ENCODE measurements at places on chromosomes 2 and 18.

DNA sequence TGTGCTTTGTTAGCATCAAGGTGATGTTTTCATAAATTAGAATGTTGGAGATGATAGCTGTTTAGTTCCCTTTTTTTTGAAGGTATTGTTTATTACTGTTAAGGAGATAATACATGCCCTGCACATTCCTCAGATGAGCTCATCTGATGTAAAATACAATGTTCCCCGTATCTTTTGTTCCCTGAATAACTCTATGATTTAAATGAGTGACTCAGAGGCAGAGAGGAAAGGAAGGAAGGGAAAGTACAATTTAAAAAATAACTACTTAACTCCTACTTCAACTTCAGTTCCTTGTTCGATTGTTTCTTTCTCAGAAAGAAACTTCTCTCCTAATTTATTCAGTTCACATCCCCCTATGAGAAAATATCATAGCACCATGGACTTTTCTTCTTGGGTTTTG lies 208.7 kb downstream of the KCNE4 start:
- DNase-seq: no peak

GRCh38 chr2:157441072-157441454 lies 2.8 kb downstream of the CYTIP start:
- DNase-seq: no peak

DNA sequence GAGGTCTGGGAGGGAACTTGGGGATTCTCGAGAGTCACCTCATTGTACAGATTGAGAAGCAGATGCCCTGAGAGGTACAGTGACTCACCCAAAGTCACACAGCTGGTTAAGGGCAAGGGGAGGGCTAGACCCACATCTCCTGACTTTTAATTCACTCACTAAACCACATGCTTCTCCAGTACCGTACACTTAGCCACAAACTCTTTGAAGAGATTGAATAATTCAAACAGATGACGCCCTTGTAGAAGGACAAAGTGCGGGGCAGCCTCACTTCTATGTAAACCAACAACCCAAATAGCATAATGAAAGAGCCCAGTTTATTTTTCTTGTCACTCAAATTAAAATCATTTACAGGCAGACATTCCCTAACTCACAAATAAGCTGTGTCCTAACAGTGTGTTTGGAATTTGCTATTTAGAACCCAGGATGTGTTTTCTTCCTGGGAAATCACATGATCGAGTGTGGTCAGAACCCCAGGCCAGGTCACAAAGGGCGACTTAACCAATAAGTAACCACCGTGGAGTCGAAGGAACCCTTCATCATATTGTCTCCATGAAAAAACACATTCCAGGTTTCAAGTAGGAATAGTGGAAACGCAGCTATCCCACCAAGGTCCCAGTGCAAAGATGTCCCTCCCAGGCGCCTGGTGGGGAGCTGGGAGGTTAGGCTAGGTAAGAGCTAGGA lies 35.8 kb upstream of the PTPN4 start:
- no peak for DNase-seq

DNA sequence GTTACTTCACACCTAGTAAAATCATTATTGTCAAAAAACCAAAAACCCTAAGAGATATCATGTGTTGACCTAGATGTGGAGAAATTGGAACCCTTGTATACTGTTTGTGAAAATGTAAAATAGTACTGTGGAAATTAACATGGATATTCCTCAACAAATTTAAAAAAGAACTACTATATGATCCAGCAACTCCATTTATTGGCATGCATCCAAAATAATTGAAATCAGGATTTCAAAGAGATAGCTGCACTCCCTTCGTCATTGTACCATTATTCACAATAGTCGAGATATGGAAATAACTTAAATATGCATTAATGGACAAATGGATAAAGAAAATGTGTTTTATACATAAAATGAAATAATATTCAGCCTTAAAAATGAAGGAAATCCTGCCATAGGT lies 105.3 kb upstream of the ZC3H15 start:
- DNase-seq: no peak

DNA sequence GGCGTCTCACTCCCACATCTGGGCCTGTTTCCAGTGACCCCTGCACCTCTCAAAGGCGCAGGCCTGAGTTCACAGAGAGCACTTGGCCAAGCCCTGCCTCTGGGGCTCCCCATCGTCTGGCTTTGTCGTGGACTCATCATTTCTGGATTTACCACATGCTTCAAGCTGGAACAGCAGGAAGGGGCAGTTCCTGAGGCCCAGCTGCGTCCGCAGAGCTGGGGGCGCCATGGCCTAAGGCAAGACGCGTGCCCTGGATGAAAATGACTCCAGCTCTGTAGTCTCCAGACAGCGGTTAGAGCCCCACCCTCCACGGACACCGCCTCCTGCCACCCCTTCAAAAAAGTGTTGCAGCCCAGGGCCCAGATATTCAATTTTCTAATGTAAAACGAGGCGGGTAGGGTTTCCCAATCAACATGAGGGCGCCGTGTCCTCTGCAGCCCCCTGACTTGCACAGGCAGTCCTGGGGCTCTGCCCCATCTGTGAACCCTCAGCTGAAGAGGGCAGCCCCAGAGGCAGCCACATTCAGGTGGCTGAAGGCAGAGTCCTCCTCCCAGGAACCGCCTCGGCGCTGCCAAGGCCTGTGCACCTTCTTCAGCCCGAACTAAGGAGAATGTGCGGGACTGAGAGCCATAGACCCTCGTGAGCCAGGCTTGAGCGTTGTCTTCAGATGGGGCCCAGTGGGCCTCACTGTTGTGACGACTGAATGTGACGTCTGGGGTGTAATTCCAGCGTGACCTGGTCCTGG lies 85.5 kb downstream of the NFATC1 start:
- no peak for DNase-seq

GRCh38 chr2:152222975-152223637 lies 47.5 kb upstream of the STAM2 start:
- DNase-seq: no peak

DNA sequence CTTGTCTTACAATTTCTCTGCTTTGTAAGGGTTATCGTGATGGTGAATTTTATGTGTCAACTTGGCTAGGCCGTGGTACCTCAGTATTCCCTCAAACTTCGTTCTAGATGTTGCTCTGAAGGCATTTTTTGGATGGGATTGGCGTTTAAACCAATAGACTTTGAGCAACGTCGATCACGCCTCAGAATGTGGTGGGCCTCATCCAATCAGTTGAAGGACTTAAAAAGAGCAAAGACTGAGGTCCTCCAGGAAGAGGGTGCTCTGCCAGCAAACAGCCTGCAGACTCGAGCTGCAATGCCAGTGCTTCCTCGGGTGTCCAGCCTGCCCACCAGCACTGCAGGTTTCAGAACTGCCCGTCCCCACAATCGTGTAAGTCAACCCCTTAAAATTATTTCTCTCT lies 145.8 kb upstream of the SALL3 start:
- no peak for DNase-seq

DNA sequence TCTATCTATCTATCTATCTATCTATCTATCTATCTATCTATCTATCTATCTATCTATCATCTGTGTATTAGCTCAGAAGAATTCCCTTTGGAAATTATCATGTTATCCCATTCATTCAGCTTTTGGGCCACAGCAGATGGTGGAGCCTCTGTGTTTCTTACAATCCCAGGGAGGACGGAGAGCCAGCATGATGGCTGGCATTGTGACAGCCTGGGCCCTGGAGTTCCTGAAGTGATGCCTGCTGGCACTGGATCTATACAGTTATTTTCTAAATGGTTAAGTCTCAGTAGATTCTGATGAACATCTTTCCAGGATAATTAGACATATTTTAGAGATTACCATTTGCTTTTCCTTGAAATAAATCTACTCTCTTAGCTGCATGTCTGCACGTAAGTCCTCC lies 385.4 kb upstream of the NXPH2 start:
- no peak for DNase-seq

DNA sequence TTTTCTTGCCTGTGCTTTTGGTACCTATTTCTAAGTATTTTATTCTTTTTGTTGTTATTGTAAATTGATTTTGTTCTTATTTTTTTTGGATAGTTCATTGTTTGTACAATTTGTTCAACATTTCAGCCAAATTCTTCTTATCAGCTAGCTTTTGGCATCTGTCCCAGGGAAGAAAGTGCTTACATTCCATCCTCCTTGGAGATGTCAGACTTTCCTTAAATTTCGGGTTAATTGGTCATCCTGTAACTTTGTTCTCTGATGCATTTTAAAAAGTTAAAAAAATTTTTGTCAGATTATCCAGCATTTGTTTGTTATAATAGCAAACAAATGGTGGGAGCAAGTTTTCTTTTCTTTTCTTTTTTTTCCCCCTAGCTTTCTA lies 60.3 kb downstream of the PTH2R start:
- no peak for DNase-seq

Measured in stimulated activated CD8-positive, alpha-beta memory T cell treated with anti-CD3 and anti-CD28 coated beads, Interleukin-4, amount 100 ng/mL, for 4 hours (primary cell).